LNCaP clone FGC (cell line): ENCODE measurements at places on chromosomes 2 and 18.
A peak's percentile ranks its signal among the peaks of the same experiment; 100 is the strongest.

DNA sequence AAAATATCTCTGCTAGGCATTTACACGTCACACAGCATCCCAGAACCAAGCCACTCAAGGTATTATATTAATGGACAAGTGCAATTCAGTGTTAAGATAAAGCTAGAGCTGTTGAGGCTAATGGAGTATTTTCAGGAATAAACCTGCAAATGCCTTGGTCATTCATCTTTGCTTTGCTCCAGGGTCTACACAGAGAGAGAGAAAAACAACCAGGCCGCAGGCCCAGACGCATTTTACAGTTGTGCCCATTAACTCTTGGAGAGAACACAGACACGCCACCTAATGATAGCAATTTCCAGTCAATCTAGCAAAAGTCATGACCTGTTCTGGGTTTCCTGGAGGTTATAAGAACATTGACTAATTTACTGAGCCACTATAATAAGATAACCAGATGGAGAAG is 829.3 kb downstream of the LRRTM4 start:
- DNase-seq, result no peak

- DNase-seq, result peak; percentile 30
These were observed 106.6 kb downstream of the FHOD3 start for GRCh38 chr18:36403896-36404820.

DNA sequence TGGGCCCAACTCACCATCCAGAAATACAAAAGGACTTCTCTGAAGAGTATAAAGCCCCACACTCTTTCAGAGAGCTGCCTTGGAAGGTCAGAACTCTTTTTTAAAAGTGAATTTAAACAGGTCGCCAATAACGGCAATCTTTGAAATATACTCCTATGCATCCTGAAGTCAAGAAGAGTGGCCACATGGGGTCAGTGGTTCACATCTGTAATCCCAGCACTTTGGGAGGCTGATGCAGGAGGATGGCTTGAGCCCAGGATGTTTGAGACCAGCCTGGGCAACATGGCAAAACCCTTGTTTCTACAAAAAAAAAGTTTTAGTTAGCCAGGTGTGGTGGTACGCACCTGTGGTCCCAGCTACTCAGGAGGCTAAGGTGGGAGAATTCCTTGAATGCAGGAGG is 68.1 kb upstream of the FZD7 start:
- no peak for DNase-seq

- no peak for DNase-seq
These were observed 871.8 kb downstream of the SLC4A3 start for GRCh38 chr2:220499225-220499624.

DNA sequence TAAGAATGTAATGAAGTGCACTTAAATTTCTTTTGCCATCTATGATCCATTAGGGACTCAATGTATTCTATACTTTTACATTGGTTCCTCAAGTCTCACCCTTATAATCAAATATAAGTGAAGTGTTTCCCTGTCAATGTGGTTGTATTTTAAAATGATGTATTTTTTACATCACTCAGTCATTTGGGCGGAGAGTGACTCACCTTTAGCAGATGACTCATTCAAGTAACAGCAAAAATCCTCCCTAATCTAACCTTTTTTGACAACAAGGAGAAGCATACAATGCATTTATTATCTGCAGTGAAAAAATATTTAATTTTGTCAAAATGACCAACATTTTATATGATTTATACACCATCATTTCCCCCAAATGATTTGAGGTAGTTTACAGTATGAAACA is 94.4 kb downstream of the FANCL start:
- DNase-seq, result no peak

- no peak for DNase-seq
These were observed 31.3 kb upstream of the RAPGEF4 start for GRCh38 chr2:172704072-172704936.

DNA sequence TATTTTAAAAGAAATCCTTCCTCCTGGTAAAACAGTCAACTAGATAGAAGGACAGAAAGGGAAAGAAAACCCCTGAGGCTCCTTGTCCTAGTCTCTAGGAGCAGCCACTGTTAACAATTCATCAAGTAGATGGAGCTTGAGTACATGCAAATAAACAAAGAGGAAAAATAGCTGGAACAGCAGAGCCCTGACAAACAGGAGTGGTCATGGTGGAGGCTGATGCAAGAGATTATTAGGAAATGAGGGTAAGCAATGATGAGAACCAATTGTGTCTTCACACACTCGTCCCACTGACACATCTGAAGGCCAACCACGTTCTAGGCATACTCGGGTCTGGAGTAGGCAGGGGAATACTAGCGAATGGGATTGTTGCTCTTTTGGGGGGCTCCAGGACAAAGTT is 9.2 kb downstream of the DLGAP1 start:
- no peak for DNase-seq
